ENCODE measurements at places on chromosomes 16 and 17.

DNA sequence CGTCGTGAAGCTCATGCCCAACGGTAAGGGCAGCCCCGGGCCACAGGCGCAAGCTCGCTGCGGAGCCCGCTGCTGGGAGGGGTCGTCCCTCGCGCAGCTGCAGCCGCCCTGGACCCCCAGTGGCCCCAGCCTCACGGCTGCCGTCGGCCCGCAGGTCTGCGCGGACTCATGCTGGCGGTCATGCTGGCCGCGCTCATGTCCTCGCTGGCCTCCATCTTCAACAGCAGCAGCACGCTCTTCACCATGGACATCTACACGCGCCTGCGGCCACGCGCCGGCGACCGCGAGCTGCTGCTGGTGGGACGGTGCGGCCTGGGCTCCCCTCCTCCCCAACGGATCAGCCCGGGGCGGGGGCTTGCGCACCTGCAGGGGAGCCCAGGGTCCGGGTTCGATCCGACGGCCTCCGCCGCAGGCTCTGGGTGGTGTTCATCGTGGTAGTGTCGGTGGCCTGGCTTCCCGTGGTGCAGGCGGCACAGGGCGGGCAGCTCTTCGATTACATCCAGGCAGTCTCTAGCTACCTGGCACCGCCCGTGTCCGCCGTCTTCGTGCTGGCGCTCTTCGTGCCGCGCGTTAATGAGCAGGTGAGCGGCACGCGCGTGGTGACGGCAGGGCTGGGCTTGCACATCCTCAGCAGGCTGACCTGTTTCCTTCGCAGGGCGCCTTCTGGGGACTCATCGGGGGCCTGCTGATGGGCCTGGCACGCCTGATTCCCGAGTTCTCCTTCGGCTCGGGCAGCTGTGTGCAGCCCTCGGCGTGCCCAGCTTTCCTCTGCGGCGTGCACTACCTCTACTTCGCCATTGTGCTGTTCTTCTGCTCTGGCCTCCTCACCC lies 5.8 kb downstream of the SLC5A2 start:
- no peak for DNase-seq

DNA sequence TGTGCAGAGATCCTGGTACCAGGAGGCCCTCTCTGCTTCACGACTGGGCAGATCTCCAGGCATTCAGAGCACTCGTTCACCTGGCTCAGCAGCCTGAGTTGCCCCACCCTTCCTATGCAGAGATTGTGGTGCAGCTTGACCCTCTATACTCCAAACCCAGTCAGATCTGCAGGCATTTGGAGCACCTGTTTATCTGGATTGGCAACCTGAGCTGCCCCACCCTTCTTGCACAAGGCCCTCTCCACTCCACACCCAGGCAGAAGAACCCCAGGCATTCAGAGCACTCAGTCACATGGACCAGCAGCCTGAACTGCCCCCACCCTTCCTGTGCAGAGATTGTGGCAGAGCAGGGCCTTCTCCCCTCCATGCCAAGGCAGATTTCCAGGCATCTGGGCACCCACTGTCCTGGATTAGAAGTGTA lies 88.4 kb upstream of the CDH5 start:
- no peak for DNase-seq

DNA sequence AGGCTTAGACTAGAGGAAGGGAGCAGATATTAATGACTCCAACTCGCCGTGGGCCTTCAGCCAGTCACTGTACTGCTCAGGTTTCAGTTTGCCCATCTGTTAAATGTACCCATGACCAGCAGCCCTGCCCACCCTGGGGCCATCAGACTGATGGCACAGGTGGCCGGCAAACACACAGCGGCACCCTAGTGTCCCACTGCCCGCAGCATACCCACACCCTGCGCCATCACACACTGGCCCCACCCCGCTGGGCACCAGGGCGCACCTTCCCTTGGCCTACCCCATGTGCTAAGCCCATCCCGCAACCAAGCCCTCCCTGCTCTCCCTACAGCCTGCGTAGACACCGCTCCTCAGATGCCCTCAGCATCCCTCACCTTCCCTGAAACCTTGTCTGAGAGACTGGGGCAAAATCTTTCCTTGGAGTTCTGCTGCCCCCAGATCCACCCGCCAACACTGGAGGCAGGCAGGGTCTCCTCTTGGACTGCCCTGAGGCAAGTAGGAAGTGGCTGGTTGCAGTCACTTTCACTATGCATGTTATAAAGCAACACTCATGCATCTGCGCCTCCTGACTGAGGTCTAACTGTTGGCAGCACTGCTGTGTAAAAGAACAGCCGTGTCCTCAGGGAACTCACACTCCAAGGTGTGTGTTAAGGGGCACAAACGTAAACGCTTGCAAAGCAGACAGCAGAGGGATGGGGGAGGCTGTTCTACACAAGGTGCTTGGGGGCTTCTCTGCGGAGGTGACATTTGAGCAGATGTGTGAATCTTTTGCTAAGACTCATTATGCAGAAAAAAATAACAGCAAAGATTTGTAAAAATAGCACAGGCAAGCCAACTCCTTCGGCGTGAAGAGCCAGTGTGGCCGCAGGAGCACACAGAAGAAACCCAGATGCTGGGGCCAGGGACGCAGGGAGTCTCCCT lies 6.7 kb upstream of the BCAR1 start:
- DNase-seq = no peak

GRCh38 chr16:82848013-82848412 lies 221.2 kb downstream of the CDH13 start:
- no peak for DNase-seq

DNA sequence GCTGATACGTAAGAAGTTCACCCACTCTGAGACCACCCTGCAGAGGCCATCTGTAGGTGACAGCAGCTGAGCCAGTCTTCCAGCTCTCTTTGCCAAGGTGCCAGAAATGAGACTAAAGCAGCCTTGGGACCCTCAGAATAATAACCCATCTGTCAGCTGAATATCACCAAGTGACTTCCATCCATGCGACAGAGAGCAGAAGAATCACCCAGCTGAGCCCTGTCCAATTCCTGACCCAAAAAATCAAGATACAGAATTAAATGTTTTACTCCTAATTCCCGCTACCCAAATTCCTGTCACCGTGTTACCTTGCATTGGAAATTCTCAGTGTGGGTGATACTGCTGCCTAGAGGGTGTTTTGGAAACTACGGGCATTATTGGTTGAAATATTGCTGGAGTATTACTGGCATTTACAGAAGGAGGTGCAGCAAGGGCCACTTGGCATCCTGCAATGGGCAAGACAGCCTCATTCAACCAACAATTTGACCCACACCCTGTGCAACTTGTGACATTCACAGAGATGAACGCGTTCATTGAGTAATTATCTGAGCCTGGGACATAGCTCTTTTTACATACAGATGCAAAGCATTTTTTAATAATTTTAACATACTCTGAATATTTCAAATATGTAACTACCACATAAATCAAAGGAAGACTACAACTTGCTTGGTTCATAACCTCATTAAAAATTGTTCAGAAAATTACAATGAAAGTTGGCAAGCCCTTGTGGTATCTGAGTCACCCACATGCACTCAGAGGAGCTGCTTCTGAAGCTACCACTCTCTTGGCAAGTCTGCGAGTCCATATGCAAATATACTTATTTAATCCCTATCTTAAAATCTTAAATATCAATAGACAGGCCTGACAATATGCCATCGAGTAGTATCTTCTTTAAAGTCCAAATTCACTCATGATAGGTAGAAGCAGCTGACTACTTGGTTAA lies 126.6 kb downstream of the C16orf95 start:
- DNase-seq = no peak

DNA sequence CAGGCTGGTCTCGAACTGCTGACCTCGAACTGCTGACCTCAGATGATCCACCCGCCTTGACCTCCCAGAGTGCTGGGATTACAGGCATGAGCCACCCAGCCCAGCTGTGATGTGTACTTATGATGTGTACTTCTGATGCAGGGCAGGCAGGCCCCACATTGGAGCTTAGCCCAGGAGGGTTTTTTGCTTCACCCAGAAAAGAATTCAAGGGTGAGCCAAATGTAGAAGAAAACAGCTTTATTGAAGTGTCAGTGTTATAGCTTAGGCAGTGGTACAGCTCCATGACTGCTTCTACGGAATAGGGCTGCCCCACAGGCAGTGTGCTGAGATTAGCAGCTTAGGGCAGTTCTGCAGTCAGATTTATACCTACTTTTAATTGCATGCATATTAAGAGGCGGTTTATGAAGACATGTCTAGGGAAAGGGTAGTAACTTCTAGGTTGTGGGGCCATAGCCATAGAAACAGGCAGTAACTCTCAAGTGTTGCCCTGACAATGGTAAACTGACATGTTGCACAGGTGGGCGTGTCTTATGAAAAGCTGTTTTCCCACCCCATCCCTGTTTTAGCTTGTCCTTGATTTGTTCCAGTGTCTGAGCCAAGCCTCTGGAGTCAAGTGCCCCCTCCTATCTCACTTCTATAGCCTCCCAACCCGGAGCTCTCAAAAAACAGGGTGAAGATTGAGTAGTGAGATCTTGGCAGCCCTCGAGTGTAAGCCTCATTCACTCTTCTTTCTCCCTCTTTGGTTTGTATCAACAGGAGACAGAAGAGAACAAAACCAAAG lies 24.1 kb upstream of the POLR3E start:
- no peak for DNase-seq

- DNase-seq = no peak
Observed at GRCh38 chr17:41048441-41048840, 1.3 kb upstream of the KRTAP2-1 start.

DNA sequence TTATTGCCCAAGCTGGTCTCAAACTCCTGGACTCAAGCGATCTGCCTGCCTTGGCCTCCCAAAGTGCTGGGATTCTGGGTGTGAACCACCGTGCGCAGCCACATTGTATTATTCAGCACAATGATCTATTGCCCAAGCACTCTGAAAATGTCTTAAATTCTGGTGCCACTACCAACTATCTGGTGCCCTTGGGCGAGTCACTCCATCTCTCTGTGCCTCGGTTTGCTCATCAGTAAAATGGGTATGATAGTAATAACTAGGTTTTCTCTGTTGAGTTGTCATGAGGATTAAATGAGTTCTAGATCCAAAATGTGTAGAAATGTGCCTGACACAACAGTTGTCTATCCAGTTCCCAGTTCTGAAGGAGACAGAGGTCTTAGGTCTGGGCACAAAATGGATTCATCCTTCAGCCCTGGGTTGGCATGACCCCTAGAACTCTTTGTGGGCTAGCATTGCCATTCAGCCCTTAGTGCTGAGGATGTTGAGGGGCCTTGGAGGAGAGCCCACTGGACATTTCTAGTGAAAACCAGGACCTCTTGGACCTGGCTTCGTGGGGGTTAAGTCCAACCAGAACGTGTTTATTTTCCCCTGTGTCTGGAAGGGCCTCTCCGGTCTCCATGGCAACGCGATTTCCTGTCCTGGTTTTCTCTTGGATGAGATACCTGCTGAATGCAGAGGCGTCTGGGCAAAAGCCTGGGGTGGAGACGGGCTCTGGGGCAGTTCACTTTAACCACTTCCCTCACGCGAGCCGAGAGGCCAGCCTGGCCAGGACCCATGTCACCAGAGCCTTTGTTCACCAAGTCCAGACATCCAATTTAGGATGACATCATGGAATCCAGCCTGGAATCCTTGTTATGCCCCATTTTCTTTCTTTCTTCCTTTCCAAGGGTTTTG lies 43.7 kb upstream of the TNRC6A start:
- peak; percentile 83 for DNase-seq

- no peak for DNase-seq
Observed at GRCh38 chr16:14489460-14489859, 140.6 kb downstream of the PARN start.

DNA sequence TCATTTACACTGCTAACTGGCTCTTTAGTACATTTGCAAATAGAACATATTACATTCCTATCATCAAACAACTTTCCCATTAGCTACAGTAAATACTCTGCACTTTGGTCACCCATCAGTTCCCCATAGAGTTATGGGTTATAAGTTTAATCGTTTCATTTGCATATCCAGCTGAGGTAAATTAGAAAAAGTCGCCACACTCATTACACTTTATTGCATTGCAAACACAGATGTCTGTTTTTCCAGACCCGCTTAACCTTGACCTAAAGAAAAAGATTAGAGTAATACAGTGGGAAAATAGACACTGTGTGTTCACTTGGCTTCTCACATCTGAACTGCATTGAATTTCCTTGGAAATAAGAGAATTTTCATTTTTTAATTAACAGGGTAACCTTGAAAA lies 213.1 kb upstream of the PSMD7 start:
- no peak for DNase-seq

GRCh38 chr17:81821603-81822311 lies 11.3 kb downstream of the MCRIP1 start:
- DNase-seq = no peak

DNA sequence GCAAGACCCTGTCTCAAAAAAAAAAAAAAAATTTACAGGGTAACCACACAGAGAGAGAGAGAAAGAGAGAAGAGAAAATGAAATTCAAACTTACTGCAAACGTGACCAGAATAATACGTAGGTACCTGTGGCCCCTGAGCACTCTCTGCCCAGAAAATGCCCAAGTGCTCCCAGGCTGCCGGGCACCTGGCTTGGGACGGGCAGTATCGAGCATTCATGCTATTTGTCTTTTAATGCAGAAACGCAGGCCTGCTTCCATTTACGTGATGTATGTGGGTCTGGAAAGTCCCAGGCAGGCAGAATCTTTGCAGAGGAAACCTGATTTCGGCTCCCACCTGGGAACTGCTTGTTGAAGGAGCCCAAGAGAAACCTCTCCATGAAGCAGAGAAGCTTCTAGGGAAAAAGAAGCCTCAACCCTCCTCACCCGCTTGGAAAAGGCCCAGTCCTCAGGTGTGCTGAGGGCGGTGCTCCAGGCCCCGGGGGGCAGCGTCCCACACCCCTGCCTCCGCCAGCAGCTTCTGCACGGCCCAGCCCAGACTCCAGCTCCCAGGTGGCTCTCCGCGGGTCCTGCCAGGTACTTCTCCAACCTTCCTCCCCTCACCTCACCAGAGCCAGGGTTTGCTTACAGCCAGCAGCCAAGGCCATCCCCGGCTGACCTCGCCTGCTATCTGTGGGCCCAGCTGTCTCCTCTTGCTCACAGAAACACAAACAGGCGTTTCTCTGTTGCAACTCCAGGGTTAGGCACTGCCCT lies 14.0 kb downstream of the RPH3AL start:
- DNase-seq = no peak

GRCh38 chr17:2028234-2028614 lies 1.7 kb upstream of the DPH1 start:
- DNase-seq = no peak

DNA sequence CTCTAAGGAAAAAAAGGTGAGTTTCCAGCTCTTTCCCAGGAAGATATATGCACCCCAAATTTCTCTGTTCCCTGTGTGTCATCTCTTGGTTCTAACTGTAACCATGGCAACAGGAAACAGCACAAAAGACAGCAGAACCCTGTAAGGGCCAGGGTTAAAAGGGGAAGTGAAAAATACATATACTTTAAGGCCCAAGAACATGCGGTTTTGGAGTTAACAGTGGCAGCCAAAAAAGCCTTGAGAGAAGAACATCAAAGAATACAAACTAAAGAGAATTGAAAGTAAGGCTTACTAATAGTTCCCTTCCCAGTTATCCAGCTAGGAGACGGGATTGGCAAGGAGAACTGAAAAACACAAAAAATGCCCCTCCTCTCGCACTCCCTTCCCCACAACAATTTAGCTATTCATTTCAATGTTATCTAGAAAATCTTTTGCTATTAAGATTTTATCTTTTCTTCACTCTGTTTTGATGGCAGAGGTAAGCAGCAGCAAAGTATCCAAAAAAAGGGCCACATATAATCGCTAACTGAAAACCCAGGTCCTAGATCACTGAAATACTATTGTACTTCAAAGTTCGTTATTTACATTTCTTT lies 1.5 kb downstream of the SPOP start:
- no peak for DNase-seq

- DNase-seq = no peak
Observed at GRCh38 chr17:50261051-50261915, 13.0 kb upstream of the TMEM92 start.

- DNase-seq = no peak
Observed at GRCh38 chr16:82660075-82660645, 33.4 kb downstream of the CDH13 start.

GRCh38 chr17:73643001-73643851 lies 1.0 kb downstream of the SDK2 start:
- DNase-seq = no peak
